Liver (tissue), 10 donors: ENCODE measurements at places on chromosomes 2 and 18. TPM values are rescaled to one million over a fixed set of nuclear protein-coding genes. Genes with fewer than 3 reads are reported as not detected.

- no peak for DNase-seq
- peaks cover 3% of the 10 kb centered on the region for H3K36me3 ChIP-seq
- H3K27ac ChIP-seq = no peak overlapping the region
- no peak overlapping the region for H3K4me3 ChIP-seq
These were observed 6.2 kb downstream of the ASXL2 start for GRCh38 chr2:25872134-25872533.

DNA sequence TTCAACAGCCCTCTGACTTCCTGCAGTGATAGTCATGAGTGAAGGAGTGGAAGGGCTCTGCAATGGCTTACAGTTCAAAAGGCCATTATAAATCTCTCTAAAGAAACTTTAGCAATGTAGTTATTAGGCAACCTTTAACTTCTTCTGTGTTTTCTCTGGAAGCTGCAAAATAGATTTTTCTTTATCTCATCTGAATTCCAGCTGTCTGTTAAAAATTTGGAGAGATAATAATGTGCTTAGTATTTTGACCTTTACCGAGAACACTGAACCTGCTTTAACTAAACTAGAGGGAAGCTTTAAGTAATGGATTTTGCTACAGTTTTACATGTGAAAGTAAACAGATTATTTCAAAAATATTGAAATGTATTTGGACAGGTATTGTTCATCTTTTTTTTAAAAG lies 847.9 kb downstream of the ERBB4 start:
- H3K27ac ChIP-seq = no peak overlapping the region
- no peaks in the 10 kb centered on the region for H3K4me1 ChIP-seq
- H3K36me3 ChIP-seq = no peaks in the 10 kb centered on the region
- H3K4me3 ChIP-seq = no peak overlapping the region
- H3K27me3 ChIP-seq = no peaks in the 10 kb centered on the region

- no peaks in the 10 kb centered on the region for H3K27me3 ChIP-seq
- H3K36me3 ChIP-seq = no peaks in the 10 kb centered on the region
- no peak overlapping the region for H3K4me3 ChIP-seq
- no peaks in the 10 kb centered on the region for H3K4me1 ChIP-seq
- H3K27ac ChIP-seq = no peak overlapping the region
These were observed 20.7 kb upstream of the GYPC start for GRCh38 chr2:126635281-126635680.

GRCh38 chr18:11899063-11899462 lies 9.1 kb downstream of the MPPE1 start:
- no peak overlapping the region for H3K4me3 ChIP-seq
- peaks cover 22% of the 10 kb centered on the region for H3K36me3 ChIP-seq
- no peaks in the 10 kb centered on the region for H3K4me1 ChIP-seq
- DNase-seq = no peak
- no peak overlapping the region for H3K27ac ChIP-seq

GRCh38 chr2:181183878-181184542 lies 203.6 kb downstream of the UBE2E3 start:
- H3K36me3 ChIP-seq = no peaks in the 10 kb centered on the region
- H3K4me3 ChIP-seq = no peak overlapping the region
- no peak for DNase-seq
- H3K27ac ChIP-seq = no peak overlapping the region

DNA sequence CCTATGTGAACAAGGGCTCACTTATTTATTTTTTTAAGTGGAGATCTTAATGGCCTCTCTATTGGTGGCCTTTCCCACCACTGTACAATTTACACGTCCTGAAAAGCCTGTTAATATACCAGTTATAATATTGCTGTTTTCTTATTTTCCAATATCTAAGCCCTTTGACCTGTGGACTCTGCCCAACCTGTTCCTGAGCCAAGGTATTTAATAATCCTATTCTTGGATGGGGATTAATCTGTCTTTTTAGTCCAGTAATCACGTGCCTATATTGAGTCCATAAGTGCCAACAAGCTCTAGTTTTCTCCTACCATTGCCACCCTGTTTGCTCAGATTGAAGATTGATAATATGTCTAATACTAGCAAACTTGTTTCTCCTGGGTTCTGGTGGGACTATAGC lies 42.7 kb downstream of the MBD5 start:
- H3K27ac ChIP-seq = no peak overlapping the region
- H3K4me3 ChIP-seq = no peak overlapping the region
- no peaks in the 10 kb centered on the region for H3K4me1 ChIP-seq
- H3K27me3 ChIP-seq = no peaks in the 10 kb centered on the region

DNA sequence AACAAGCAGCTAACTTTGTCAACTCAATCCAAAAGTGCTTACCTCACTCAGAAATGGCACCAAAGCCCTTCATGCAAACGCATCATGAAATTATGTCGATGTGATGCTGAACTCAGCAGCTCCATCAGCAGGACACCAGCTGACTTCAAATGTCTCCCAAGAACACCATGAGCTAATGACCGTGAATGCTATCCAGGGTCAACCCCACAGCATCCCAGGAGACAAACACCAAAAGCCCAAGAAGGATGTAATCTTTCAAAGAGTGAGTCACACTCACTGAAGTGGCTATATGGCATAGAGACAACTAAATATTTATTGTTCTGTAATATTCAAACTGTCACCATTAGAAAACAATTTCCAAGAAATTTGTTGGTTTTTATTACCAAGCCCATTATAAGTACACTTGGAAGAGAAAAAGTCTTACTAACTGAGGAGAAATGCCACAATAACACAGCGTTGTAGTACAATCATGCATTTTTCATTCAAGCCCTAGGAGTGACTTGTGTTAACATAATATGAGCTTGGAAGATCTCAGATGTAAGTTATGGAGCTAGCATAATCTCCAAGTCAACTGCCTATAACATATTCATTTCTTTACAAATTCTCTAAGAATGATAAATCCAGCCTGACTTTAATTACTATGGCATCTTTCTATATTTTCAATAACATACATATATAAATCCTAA lies 165.0 kb upstream of the CCDC68 start:
- no peaks in the 10 kb centered on the region for H3K36me3 ChIP-seq
- DNase-seq = no peak
- H3K4me1 ChIP-seq = no peaks in the 10 kb centered on the region
- H3K4me3 ChIP-seq = no peak overlapping the region
- no peaks in the 10 kb centered on the region for H3K27me3 ChIP-seq
- H3K27ac ChIP-seq = no peak overlapping the region

- no peaks in the 10 kb centered on the region for H3K4me1 ChIP-seq
- DNase-seq = no peak
- H3K4me3 ChIP-seq = no peak overlapping the region
These were observed 547.1 kb upstream of the LINC00305 start for GRCh38 chr18:64695851-64696553.

Gene TMEM198
- total RNA-seq = 1.8 TPM

Gene STPG4
- not detected for total RNA-seq

Gene STON1
- total RNA-seq = 1.2 TPM

Gene FAM168B
- total RNA-seq = 62.3 TPM

Gene GRB14
- 51.0 TPM for total RNA-seq

Gene SLC9A4
- not detected for total RNA-seq
